Calu3 (cell line): ENCODE measurements at places on chromosomes 3 and 15. TPM values are rescaled to one million over a fixed set of nuclear protein-coding genes. Genes with fewer than 3 reads are reported as not detected.

GRCh38 chr3:195932418-195933043 lies 24.2 kb upstream of the TNK2 start:
- DNase-seq = no peak
- H3K4me3 ChIP-seq = no peak overlapping the region
- H3K27me3 ChIP-seq = no peaks in the 10 kb centered on the region
- H3K4me1 ChIP-seq = peaks cover 20% of the 10 kb centered on the region
- peaks cover 4% of the 10 kb centered on the region for H3K36me3 ChIP-seq

DNA sequence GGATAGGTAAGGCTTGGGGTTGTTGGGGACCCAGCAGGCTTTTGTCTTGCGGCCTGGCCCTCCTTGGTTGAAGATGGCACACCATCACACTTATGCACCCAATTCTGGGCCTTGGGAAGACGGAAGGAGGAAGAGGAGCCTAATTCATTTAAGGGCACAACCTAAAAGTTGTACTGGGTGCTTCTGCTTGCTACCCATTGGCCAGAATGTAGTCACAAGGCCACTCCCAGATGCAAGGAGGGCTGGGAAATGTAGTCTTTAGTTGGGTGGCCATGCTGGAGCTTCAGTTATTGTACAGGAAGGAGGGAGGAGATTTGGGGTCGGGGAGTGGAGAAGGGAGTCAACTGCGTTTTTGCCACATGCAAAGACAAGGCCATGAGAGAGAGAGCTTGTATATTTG lies 109.2 kb downstream of the TMEM266 start:
- H3K4me3 ChIP-seq = no peak overlapping the region
- H3K4me1 ChIP-seq = no peaks in the 10 kb centered on the region
- no peaks in the 10 kb centered on the region for H3K36me3 ChIP-seq
- H3K27me3 ChIP-seq = peaks cover 58% of the 10 kb centered on the region
- H3K27ac ChIP-seq = no peak overlapping the region

GRCh38 chr15:35444557-35445204 lies 101.3 kb downstream of the DPH6 start:
- H3K27me3 ChIP-seq = no peaks in the 10 kb centered on the region
- no peak overlapping the region for H3K4me3 ChIP-seq
- DNase-seq = no peak

GRCh38 chr15:94412979-94413746 lies 181.8 kb downstream of the MCTP2 start:
- no peak overlapping the region for H3K27ac ChIP-seq
- H3K36me3 ChIP-seq = no peaks in the 10 kb centered on the region
- H3K4me3 ChIP-seq = no peak overlapping the region
- no peaks in the 10 kb centered on the region for H3K4me1 ChIP-seq

DNA sequence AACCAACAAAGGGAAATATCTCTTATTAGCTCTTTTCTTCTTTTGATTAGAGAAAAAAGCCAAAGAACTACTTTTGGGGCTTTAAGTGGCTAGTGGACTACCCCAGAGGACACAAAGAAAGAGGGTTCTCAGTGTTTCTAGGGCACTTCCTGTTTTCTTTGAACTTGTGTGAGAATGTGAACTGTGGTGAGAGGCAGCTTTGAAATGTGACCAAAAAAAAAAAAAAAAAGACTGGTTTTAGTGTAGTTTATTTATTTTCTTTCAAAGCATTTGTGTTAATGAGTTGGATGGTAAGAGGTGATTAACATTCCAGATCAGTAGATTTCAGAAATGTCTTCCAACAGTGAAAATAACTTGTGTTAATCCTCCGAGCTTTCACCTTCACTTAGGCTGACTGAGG lies 32.4 kb downstream of the SELENOT start:
- no peaks in the 10 kb centered on the region for H3K4me1 ChIP-seq
- H3K27me3 ChIP-seq = no peaks in the 10 kb centered on the region
- no peak for DNase-seq
- no peak overlapping the region for H3K27ac ChIP-seq
- H3K4me3 ChIP-seq = no peak overlapping the region

DNA sequence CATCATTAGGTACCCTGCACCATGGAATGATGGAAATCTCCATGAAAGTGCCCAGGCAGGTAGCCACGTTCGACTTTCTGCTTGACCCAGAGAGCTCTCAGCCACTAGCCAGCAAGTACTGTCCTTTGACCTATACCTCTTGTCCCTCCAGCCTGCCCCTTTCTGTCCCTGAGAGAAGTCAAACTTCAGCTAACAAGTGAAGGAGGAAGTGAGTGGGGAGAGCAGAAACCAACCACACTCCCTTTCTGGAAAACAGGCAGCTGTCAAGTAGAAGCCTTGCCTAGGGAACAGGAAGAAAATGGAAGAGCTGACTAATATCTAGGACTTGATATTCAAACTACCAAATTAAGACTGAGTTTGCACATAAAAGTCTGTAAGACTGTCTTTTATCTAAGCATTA lies 30.3 kb upstream of the FSTL1 start:
- H3K27me3 ChIP-seq = no peaks in the 10 kb centered on the region
- H3K4me3 ChIP-seq = no peak overlapping the region
- DNase-seq = no peak
- H3K36me3 ChIP-seq = no peaks in the 10 kb centered on the region
- H3K4me1 ChIP-seq = no peaks in the 10 kb centered on the region

- DNase-seq = no peak
- H3K27me3 ChIP-seq = no peaks in the 10 kb centered on the region
- H3K4me3 ChIP-seq = no peak overlapping the region
- H3K4me1 ChIP-seq = no peaks in the 10 kb centered on the region
- no peak overlapping the region for H3K27ac ChIP-seq
- no peaks in the 10 kb centered on the region for H3K36me3 ChIP-seq
Measured at GRCh38 chr3:107687056-107687581, 164.4 kb downstream of the BBX start.

DNA sequence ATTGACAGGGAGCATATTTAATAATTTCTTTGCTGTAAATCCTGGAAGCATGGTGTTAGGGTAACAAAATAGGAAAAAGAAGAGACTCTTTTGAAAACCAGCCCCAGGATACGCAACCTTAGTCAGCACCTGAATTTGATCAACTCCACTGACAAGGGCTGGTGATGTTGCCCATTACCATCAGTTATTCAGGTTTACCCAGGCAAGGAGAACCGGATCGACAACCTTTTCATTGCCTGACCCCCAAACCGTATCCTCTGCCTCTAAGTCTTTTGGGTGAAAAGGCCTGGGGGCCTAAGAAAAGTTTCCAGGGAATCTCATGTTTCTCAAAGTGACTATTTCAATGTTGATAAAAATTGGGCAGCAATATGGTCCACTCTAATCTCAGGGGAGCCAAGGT lies 313.3 kb downstream of the KBTBD8 start:
- no peaks in the 10 kb centered on the region for H3K27me3 ChIP-seq
- no peaks in the 10 kb centered on the region for H3K36me3 ChIP-seq
- DNase-seq = no peak
- H3K27ac ChIP-seq = no peak overlapping the region
- H3K4me3 ChIP-seq = no peak overlapping the region

ALDH1L1 gene
- 4.4 and 11.2 TPM in 2 replicates for total RNA-seq

PAQR9 gene
- 1.3 and 2.0 TPM in 2 replicates for total RNA-seq

SLC22A13 gene
- 3.2 and 3.5 TPM in 2 replicates for total RNA-seq
